Effector memory CD8-positive, alpha-beta T cell (primary cell): ENCODE measurements at places on chromosomes 1 and 21.

DNA sequence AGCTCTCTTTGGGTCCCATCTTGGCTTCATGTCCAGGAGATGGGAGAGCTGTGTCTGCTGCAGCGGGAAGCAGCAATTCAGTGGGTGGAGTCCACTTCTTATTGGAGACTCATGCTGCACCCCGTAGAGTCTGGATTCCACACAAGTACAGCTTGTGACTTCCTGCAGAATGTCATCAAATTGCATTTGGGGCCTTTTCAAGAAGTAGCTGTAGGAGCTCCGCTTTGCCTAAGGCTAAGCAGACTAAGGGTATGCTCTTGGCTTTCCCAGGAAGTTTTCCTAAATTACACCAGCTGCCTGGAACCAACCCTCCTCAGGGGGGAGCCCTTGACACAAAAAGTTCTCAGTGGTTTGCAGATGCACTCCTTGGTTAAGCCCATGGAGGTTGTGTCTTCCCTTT, 5.7 kb upstream of the MOB3C start:
- H3K4me3 ChIP-seq: no peak overlapping the region
- DNase-seq: no peak

DNA sequence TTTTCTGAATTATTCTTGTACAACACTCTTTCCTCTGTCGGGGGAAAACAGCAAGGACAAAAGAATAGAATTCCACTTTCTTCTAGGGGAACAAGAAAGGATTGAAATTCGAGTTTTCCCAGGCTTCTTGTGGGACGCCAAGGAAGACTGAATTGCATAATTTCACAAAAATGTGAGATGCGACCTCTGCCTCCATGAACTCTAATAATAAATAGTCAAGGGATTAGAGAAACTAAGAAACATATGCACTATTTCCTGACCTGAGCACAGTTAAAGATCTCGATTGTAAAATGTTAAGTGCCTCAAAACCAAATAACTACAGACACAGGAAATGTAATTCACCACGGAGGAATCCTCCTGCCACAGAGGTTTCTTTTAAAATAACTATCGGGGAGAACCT, 117.3 kb upstream of the MARK1 start:
- no peak for DNase-seq
- no peak overlapping the region for H3K27ac ChIP-seq
- peaks cover 11% of the 10 kb centered on the region for H3K27me3 ChIP-seq
- no peaks in the 10 kb centered on the region for H3K4me1 ChIP-seq

DNA sequence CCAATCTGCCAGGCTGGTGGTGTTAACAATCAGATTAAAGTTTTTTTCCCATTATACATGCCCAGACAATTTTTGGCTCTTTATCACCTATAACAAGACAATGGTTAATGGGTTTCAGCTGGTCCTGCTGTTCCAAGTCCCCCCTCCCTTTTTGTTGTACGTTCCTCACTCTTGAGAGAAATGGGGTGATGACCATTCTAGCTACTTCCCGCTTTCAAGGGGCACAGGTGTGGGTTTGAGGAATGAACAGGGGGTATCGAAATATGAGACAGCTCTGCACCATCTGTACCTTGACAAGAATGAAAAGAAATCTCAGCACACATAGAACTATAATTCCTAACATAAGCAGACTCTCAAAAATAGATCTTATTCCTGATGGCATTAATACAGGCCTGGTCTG, 326.8 kb downstream of the PTPRU start:
- no peak for DNase-seq
- H3K27me3 ChIP-seq: peaks cover 36% of the 10 kb centered on the region
- no peaks in the 10 kb centered on the region for H3K4me1 ChIP-seq
- no peak overlapping the region for H3K27ac ChIP-seq

GRCh38 chr1:82578086-82578726, 777.5 kb downstream of the ADGRL2 start:
- H3K36me3 ChIP-seq: no peaks in the 10 kb centered on the region
- no peak for DNase-seq
- no peak overlapping the region for H3K4me3 ChIP-seq

- peaks cover 32% of the 10 kb centered on the region for H3K4me1 ChIP-seq
- no peak overlapping the region for H3K27ac ChIP-seq
- no peak for DNase-seq
- H3K27me3 ChIP-seq: no peaks in the 10 kb centered on the region
- peaks cover 42% of the 10 kb centered on the region for H3K36me3 ChIP-seq
Observed at GRCh38 chr21:42254651-42255601, 36.0 kb downstream of the ABCG1 start.

GRCh38 chr1:18875107-18875795, 15.8 kb upstream of the TAS1R2 start:
- no peak overlapping the region for H3K27ac ChIP-seq
- no peak overlapping the region for H3K4me3 ChIP-seq
- peak; percentile 46 for DNase-seq
- H3K4me1 ChIP-seq: no peaks in the 10 kb centered on the region
- H3K27me3 ChIP-seq: no peaks in the 10 kb centered on the region
- peaks cover 4% of the 10 kb centered on the region for H3K36me3 ChIP-seq

- DNase-seq: no peak
- no peak overlapping the region for H3K4me3 ChIP-seq
- no peaks in the 10 kb centered on the region for H3K4me1 ChIP-seq
- no peaks in the 10 kb centered on the region for H3K27me3 ChIP-seq
Observed at GRCh38 chr1:108815566-108815965, 41.3 kb downstream of the AKNAD1 start.

- no peaks in the 10 kb centered on the region for H3K4me1 ChIP-seq
- no peaks in the 10 kb centered on the region for H3K36me3 ChIP-seq
- H3K27me3 ChIP-seq: no peaks in the 10 kb centered on the region
- H3K27ac ChIP-seq: no peak overlapping the region
- no peak overlapping the region for H3K4me3 ChIP-seq
Observed at GRCh38 chr1:244154872-244155531, 103.9 kb downstream of the ZBTB18 start.

- H3K4me3 ChIP-seq: no peak overlapping the region
- no peaks in the 10 kb centered on the region for H3K36me3 ChIP-seq
- peaks cover 10% of the 10 kb centered on the region for H3K4me1 ChIP-seq
- no peaks in the 10 kb centered on the region for H3K27me3 ChIP-seq
- no peak overlapping the region for H3K27ac ChIP-seq
Observed at GRCh38 chr1:174580801-174581200, 133.0 kb downstream of the GPR52 start.

DNA sequence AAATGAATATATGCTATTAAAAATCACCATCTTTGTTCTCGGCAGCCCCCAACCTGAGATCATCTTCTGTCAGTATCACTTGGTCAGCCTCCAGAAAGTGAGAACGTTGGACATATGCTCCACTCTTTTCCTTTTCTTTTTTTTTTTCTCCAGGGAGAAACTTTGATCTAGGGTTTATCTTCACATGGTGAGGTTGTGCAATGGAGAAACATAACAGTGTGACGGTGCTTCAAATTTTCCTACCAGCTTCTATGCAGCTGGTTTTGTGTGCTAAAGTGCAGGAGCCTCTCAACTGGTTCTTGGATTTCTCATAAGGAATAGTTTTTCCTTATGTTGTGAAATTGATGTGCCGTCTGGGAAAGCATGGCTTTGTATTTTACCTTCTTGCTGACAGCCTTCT, 1202.9 kb downstream of the NCAM2 start:
- no peaks in the 10 kb centered on the region for H3K36me3 ChIP-seq
- no peak for DNase-seq
- no peaks in the 10 kb centered on the region for H3K4me1 ChIP-seq
- H3K27me3 ChIP-seq: no peaks in the 10 kb centered on the region
- no peak overlapping the region for H3K4me3 ChIP-seq

GRCh38 chr1:212491454-212491853, 58.7 kb downstream of the NENF start:
- peaks cover 3% of the 10 kb centered on the region for H3K36me3 ChIP-seq
- no peak overlapping the region for H3K27ac ChIP-seq
- H3K4me1 ChIP-seq: peaks cover 1% of the 10 kb centered on the region
- peaks cover 14% of the 10 kb centered on the region for H3K27me3 ChIP-seq
- no peak overlapping the region for H3K4me3 ChIP-seq

DNA sequence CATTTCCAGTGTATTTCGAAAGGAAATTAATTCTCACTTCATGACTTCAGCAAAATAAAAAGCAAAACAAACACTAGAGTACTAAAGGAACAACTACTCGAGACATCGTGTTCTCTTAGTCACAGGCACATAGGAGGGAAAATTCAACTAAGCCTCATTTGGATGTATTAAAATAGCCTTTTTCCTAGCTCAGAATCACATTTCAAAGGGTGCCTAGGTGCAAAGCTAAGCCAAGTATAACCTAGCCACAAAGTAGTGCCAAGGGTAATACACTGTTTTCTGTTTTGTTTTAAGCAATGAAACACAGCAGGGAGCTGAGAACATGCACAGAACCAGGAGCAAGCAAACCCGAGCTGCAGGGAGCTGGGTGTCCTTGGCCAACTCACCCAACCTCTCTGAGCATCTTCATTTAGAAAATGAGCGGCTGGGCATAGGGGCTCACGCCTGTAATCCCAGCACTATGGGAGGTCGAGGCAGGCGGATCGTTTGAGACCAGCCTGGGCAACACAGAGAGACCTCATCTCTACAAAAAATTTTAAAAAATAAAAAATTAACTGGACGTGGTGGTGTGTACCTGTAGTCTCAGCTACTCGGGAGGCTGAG, 26.6 kb upstream of the ACBD6 start:
- DNase-seq: no peak
- no peak overlapping the region for H3K4me3 ChIP-seq
- H3K4me1 ChIP-seq: peaks cover 5% of the 10 kb centered on the region

DNA sequence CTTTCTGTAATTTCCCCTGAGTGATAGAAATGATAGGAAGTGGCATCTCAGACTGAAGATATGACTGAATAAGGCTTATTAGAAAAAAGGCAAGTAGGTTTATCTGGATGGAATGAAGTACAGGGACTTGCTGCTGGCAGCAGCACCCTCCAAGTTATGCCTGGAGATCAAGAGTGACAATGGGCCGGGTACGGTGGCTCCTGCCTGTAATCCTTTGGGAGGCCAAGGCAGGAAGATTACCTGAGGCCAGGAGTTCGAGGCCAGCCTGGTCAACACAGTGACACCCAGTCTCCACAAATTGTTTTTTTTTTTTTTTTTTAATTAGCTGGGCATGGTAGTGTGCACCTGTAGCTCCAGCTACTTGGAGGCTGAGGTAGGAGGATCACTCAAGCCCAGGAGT, 87.8 kb downstream of the SCCPDH start:
- DNase-seq: no peak
- peaks cover 61% of the 10 kb centered on the region for H3K27me3 ChIP-seq
- no peaks in the 10 kb centered on the region for H3K36me3 ChIP-seq
- no peak overlapping the region for H3K4me3 ChIP-seq
- no peak overlapping the region for H3K27ac ChIP-seq

GRCh38 chr21:37337831-37338230, 28.7 kb upstream of the DYRK1A start:
- no peaks in the 10 kb centered on the region for H3K4me1 ChIP-seq
- DNase-seq: no peak
- no peak overlapping the region for H3K27ac ChIP-seq
- H3K4me3 ChIP-seq: no peak overlapping the region

DNA sequence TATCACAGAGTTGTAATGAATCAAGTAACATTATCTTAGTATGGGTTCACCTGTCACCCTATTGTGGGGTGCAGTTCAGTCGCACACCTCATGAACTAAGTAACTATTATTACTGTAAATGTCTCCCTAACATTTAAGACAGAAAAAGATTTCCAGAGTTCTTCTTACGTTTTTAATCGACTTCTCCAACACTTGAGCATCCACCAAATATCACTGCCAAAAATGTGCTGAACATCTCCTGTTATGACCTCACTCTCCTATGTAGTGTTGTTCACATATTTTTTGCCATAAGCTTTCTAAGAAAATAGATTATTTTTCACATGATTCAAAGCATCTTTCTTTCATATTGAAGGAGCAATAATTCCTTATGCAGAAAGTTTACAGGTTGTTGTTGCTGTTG, 1.3 kb downstream of the TTLL7 start:
- H3K36me3 ChIP-seq: no peaks in the 10 kb centered on the region
- H3K4me3 ChIP-seq: no peak overlapping the region
- H3K27me3 ChIP-seq: peaks cover 66% of the 10 kb centered on the region
- peaks cover 10% of the 10 kb centered on the region for H3K4me1 ChIP-seq
- no peak for DNase-seq
- H3K27ac ChIP-seq: no peak overlapping the region

GRCh38 chr1:116166655-116167054, 55.5 kb downstream of the MAB21L3 start:
- no peak for DNase-seq
- peaks cover 2% of the 10 kb centered on the region for H3K36me3 ChIP-seq
- H3K4me3 ChIP-seq: peak overlapping the region; percentile 90
- peaks cover 9% of the 10 kb centered on the region for H3K4me1 ChIP-seq
- H3K27me3 ChIP-seq: no peaks in the 10 kb centered on the region

- H3K4me1 ChIP-seq: peaks cover 7% of the 10 kb centered on the region
- H3K4me3 ChIP-seq: no peak overlapping the region
- H3K27me3 ChIP-seq: no peaks in the 10 kb centered on the region
Observed at GRCh38 chr1:24437631-24438396, 22.2 kb downstream of the NIPAL3 start.

GRCh38 chr1:14626869-14627607, 28.6 kb downstream of the KAZN start:
- DNase-seq: no peak
- H3K4me1 ChIP-seq: no peaks in the 10 kb centered on the region

- no peaks in the 10 kb centered on the region for H3K4me1 ChIP-seq
- DNase-seq: no peak
- no peaks in the 10 kb centered on the region for H3K27me3 ChIP-seq
- H3K4me3 ChIP-seq: no peak overlapping the region
- H3K27ac ChIP-seq: no peak overlapping the region
- H3K36me3 ChIP-seq: no peaks in the 10 kb centered on the region
Observed at GRCh38 chr1:103254691-103255090, 146.4 kb upstream of the COL11A1 start.

DNA sequence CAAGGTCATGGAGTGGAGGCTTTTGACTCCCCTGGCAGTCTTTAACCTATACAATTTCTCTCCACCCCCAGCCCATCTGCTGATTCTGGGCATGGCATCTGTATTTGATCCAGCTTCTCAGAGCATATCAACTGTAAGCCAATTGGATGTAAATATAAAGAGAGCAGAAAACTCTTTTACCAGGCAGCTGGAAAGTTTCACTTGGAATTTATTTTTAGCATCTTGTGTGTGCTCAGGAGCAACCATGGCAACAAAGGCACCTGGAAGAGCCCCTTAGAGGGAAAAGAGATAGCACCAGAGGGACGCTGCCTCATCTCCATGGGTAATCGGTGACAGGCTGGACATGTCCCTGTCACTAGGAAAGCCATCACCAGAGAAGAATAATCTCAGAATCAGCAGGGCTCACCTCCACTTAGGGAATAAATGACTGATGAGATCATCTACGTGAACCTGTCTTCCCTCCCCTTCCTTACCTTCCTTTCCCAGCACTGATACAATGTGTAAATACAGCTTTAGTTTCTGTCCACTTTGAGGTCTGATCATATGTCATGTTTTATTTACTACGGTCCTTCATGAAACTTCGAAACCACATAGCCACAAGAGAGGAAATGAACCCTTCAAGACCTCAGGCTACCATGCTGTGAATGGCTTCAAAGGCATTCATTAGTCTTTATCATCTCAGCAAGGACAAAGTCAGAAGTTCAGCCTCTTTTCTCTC, 25.3 kb upstream of the SIPA1L2 start:
- DNase-seq: no peak
- H3K36me3 ChIP-seq: no peaks in the 10 kb centered on the region
- H3K4me3 ChIP-seq: no peak overlapping the region
- H3K27ac ChIP-seq: no peak overlapping the region

- H3K36me3 ChIP-seq: no peaks in the 10 kb centered on the region
- peaks cover 2% of the 10 kb centered on the region for H3K4me1 ChIP-seq
- no peak overlapping the region for H3K4me3 ChIP-seq
- peak; percentile 15 for DNase-seq
- no peak overlapping the region for H3K27ac ChIP-seq
Observed at GRCh38 chr1:59976194-59977074, 49.9 kb upstream of the CYP2J2 start.
